ENCODE measurements at places on chromosomes 16 and 17. TPM values are rescaled to one million over a fixed set of nuclear protein-coding genes. Genes with fewer than 3 reads are reported as not detected.
A peak's percentile ranks its signal among the peaks of the same experiment; 100 is the strongest.

DNA sequence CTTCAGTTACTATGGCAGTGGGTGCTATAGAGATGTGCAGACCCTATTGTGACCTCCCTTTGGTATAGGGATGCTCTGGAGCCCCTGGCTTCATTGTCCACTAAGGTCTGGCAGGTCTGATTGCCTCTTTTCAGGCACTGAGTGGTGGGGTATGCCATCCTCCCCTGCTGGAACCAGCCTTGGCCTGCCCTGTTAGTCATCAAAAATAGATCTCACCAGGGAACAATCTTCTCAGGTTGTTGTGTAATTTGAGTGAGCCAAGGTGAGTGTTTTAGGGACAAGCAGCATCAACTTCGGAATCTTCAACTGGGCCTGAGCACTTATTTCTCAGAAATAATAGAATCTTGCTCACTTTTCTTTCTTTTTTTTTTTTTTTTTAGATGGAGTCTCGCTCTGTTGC lies 19.6 kb downstream of the HMOX2 start:
- H3K4me3 ChIP-seq, result no peak overlapping the region
- peaks cover 33% of the 10 kb centered on the region for H3K36me3 ChIP-seq
- no peak for DNase-seq
- no peak overlapping the region for H3K27ac ChIP-seq

DNA sequence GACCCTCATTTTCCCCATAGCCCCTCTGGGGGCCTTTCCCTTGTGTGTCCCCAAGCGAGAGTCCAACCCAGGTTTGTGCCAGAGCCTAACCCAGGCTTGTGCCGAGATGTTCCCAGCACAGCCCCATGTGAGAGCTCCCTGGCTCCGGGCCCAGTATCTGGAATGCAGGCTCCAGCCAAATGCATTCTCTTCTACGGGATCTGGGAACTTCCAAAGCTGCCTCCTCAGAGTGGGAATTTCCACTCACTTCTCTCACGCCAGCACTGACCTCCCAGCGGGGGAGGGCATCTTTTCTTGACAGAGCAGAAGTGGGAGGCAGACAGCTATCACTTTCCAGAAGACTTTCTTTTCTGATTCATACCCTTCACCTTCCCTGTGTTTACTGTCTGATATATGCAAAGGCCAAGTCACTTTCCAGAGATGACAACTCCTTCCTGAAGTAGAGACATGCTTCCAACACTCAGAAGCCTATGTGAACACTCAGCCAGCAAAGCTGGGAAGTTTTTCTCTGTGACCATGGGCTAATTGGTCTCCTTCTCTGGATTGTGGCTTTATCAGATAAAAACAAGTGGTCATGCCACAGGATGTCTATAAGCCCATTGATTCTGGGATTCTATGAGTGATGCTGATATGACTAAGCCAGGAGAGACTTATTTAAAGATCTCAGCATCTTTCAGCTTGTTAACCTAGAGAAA lies 2.5 kb upstream of the CCL2 start:
- no peak overlapping the region for H3K4me3 ChIP-seq
- peaks cover 4% of the 10 kb centered on the region for H3K4me1 ChIP-seq
- no peak overlapping the region for H3K27ac ChIP-seq

- no peak within 1 kb of the TSS for H3K27ac ChIP-seq
- peaks cover 5% of the 10 kb centered on the region for H3K4me1 ChIP-seq
- DNase-seq, result no peak
- peaks cover 56% of the 10 kb centered on the region for H3K27me3 ChIP-seq
- H3K4me3 ChIP-seq, result peak within 1 kb of the TSS; percentile 22
- H3K36me3 ChIP-seq, result no peaks in the 10 kb centered on the region
Observed at GRCh38 chr17:42760652-42761581, at the start of gene RAMP2. RAMP2 (plus strand) TSS chr17:42761227; CDS start chr17:42761262, 35 bp downstream.

DNA sequence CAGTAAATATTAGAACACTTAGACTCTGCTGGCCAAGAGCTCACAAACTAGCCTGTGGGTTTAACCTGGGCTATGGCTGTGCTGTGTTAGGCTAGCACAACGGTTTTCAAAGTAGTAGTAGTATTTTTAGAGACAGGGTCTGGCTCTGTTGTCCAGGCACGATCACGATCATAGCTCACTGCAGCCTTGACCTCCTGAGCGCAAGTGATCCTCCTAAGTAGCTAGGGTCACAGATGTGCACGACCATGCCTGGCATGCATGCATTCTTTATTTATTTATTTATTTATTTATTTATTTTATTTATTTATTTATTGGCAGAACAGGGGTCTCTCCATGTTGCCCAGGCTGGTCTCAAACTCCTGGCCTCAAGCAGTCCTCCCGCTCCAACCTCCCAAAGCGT lies 10.3 kb downstream of the MRPL27 start:
- peaks cover 10% of the 10 kb centered on the region for H3K4me1 ChIP-seq
- no peak overlapping the region for H3K4me3 ChIP-seq
- peak overlapping the region; percentile 85 for H3K27ac ChIP-seq

DNA sequence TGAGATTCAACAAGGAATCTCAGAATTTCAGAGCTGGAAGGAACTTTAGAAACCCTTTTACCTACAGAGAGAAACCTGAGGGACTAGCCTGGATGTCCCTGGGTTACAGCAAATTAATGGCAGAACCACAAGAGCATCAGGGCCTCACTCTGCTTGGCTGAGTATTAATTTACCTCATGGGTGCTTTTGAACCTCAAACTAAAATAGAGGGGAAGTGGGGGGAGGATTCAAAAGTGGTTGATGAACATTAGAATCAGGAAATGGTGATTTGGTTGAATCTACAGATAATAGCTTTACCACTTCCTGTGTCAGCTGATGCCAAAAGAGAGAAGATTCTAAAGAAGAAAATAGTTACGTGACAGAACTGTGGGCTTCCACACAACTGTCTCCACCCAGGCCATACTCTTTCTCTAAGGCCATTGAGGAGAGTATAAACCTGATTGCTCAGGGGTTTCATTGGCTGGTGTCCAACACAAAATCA lies 11.3 kb upstream of the SKAP1 start:
- peaks cover 82% of the 10 kb centered on the region for H3K4me1 ChIP-seq
- peak; percentile 58 for DNase-seq
- H3K27ac ChIP-seq, result peak overlapping the region; percentile 79
- peaks cover 21% of the 10 kb centered on the region for H3K36me3 ChIP-seq
- peak overlapping the region; percentile 24 for H3K4me3 ChIP-seq

- H3K4me3 ChIP-seq, result peak overlapping the region; percentile 13
- H3K27me3 ChIP-seq, result peaks cover 28% of the 10 kb centered on the region
- no peak for DNase-seq
- H3K4me1 ChIP-seq, result peaks cover 2% of the 10 kb centered on the region
- peaks cover 6% of the 10 kb centered on the region for H3K36me3 ChIP-seq
- H3K27ac ChIP-seq, result no peak overlapping the region
Observed at GRCh38 chr16:89199241-89200123, 855 bp downstream of the SLC22A31 start.

- H3K36me3 ChIP-seq, result no peaks in the 10 kb centered on the region
- H3K27me3 ChIP-seq, result peaks cover 14% of the 10 kb centered on the region
- no peak overlapping the region for H3K27ac ChIP-seq
- no peaks in the 10 kb centered on the region for H3K4me1 ChIP-seq
Observed at GRCh38 chr17:74362810-74363498, 1.3 kb upstream of the BTBD17 start.

DNA sequence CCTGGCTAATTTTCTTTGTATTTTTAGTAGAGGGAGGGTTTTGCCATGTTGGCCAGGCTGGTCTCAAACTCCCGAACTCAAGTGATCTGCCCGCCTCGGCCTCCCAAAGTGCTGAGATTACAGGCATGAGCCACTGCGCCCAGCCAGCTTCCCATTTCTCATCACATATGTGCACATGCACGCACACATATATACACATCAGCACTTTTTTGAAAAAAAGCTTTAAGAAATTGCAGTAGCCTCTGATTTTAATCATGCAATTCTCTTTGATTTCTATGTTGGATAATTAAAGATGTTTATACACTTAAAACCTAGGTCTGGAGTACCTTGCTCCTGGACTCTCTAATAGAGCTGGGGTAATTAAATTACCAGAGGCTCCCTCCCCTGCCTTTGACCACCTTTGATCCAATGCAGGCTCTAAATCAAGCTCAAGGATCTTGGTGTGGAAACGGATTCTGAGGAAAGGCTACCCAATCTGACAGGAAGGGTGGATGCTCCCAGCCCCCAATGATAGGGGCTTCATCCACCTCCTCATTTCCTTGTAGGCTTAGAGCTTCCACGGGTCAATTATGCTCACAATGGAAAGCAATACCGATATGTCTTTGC lies 29.7 kb upstream of the GAN start:
- H3K27ac ChIP-seq, result no peak overlapping the region
- no peak for DNase-seq
- H3K36me3 ChIP-seq, result no peaks in the 10 kb centered on the region
- no peaks in the 10 kb centered on the region for H3K4me1 ChIP-seq
- no peaks in the 10 kb centered on the region for H3K27me3 ChIP-seq

DNA sequence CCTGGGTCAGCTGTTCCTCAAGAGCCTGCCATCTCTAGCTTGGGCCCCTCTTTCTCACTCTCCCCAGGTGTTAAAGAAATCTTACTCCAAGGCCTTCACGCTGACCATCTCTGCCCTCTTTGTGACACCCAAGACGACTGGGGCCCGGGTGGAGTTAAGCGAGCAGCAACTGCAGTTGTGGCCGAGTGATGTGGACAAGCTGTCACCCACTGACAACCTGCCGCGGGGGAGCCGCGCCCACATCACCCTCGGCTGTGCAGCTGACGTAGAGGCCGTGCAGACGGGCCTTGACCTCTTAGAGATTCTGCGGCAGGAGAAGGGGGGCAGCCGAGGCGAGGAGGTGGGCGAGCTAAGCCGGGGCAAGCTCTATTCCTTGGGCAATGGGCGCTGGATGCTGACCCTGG lies 6.8 kb downstream of the CNP start:
- H3K36me3 ChIP-seq, result peaks cover 77% of the 10 kb centered on the region
- H3K4me1 ChIP-seq, result peaks cover 8% of the 10 kb centered on the region
- H3K4me3 ChIP-seq, result no peak overlapping the region
- no peak overlapping the region for H3K27ac ChIP-seq

- no peaks in the 10 kb centered on the region for H3K4me1 ChIP-seq
- H3K36me3 ChIP-seq, result no peaks in the 10 kb centered on the region
- no peak overlapping the region for H3K27ac ChIP-seq
- DNase-seq, result no peak
Observed at GRCh38 chr17:27224526-27225315, 69.2 kb upstream of the WSB1 start.

- H3K27me3 ChIP-seq, result no peaks in the 10 kb centered on the region
- no peak overlapping the region for H3K27ac ChIP-seq
- no peak for DNase-seq
- H3K4me3 ChIP-seq, result no peak overlapping the region
Observed at GRCh38 chr16:9847146-9847545, 335.1 kb downstream of the GRIN2A start.

- no peaks in the 10 kb centered on the region for H3K36me3 ChIP-seq
- H3K27ac ChIP-seq, result no peak overlapping the region
- H3K27me3 ChIP-seq, result no peaks in the 10 kb centered on the region
- H3K4me3 ChIP-seq, result no peak overlapping the region
Observed at GRCh38 chr16:84209989-84210388, 19.0 kb downstream of the ADAD2 start.

DNA sequence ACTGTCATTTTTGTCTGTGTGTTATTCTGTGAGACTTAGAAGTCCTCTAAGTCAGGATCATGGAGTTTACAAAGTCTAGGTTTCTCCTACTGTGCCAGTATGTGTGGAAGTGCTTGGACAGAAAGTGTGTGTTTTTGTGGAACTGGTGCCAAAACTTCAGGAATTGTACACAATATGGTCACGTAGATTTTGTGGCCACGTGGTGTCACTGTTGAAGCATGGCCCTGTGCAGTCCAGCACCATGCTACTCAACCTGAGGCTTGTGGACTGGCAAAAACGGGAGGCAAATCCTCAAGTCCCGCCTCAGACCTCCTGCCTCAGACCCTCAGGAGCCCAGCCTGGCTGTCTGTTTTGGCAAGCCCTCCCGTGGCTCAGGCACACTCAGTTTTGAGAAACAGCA lies 16.7 kb upstream of the ALKBH5 start:
- H3K27me3 ChIP-seq, result no peaks in the 10 kb centered on the region
- H3K27ac ChIP-seq, result no peak overlapping the region
- H3K4me1 ChIP-seq, result no peaks in the 10 kb centered on the region
- no peak overlapping the region for H3K4me3 ChIP-seq

DNA sequence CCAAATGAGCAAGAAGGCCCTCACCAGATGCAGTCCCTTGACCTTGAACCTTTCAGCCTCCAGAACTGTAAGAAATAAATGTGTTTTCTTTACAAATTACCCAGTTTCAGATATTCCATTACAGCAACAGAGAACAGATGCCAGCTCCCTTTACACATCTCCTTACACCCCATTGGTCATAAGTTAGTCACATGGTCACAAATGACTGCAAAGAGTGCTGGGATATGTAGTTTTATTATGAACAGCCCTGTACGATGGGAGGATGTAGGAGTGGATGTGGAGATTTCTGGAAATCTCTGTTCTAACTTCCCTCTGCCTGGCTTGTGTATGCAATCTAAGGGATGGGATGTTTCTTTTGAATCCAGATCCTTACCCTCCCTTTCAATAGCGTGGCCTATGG lies 13.3 kb upstream of the RPL38 start:
- H3K4me3 ChIP-seq, result no peak overlapping the region
- peaks cover 10% of the 10 kb centered on the region for H3K27me3 ChIP-seq
- no peak for DNase-seq
- no peaks in the 10 kb centered on the region for H3K36me3 ChIP-seq
- H3K4me1 ChIP-seq, result no peaks in the 10 kb centered on the region

DNA sequence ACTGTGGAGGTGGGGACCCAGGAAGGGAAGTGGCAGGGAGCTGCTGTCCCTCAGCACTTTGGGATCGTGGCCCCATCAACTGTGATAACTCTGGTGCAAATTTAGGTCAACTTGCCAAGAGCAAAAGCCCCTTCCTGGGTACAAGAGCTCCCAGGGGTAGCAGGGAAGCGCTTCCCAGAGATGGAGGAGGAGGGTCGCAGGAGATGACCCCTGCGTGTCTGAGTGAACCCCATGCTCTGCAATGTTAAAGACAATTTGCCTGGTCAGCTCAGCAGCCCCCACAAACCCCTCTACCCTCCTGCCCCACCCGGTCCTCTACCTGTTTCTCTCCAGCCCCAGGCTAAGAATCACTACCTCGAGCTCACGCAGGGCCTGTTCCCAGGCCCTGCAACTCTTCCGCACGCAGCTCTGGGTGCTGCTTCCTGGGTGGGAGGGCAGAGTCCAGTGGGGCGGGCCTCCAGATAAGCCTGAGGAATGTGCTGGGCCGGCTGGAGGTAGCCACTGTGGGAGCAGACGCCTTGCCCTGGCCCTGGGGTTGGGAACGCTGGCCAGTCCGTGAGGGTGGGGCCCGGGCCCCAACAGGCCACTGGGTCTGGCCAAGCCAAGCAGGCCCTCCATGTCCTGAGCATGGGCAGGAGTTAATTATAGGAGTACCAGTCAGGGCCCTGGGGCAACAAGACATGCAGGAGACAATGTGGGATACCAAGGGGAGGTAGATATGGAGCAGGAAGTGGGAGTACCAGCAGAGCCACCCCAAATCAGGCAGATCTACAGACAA lies 6.1 kb downstream of the DOK4 start:
- H3K27me3 ChIP-seq, result peaks cover 7% of the 10 kb centered on the region
- H3K27ac ChIP-seq, result no peak overlapping the region
- no peaks in the 10 kb centered on the region for H3K36me3 ChIP-seq
- DNase-seq, result no peak

GRCh38 chr16:87984632-87985267 lies 33.5 kb downstream of the BANP start:
- no peak for DNase-seq
- H3K36me3 ChIP-seq, result peaks cover 72% of the 10 kb centered on the region

GRCh38 chr17:1087381-1088241 lies 90.7 kb downstream of the TIMM22 start:
- H3K27me3 ChIP-seq, result no peaks in the 10 kb centered on the region
- H3K27ac ChIP-seq, result no peak overlapping the region
- H3K4me1 ChIP-seq, result no peaks in the 10 kb centered on the region
- no peak for DNase-seq
- H3K4me3 ChIP-seq, result no peak overlapping the region

Gene KRTAP2-1
- total RNA-seq, result not detected

Gene TMEM114
- total RNA-seq, result not detected

Gene CFAP119
- 2.3 TPM for total RNA-seq

Gene TBC1D3C
- not detected for total RNA-seq

Gene ARHGAP44
- 0.21 TPM for total RNA-seq

Gene ZFP90
- total RNA-seq, result 20.8 TPM

Gene MT1H
- not detected for total RNA-seq

Gene CEMP1
- total RNA-seq, result not detected
